IMR-90 (cell line): ENCODE measurements at places on chromosomes 11 and 22.

DNA sequence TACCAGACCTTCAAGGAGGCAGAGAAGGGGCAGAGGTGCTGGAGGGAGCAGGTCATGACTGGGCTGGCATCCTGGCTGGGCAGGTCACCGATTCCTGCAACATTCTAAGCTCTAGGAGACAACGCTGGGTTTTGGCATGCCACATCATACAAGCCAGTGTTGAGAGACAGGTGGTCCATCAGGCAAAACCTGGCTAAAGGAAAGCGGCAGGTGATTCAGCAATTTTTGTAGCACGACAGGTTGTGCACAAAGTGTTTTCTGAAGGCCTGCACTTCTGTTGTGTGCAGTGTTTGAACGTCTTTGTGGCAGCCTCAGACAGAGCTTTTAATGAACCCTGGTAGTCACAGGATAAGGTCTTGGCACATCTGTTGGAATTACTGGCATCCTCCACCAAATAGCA is 69.9 kb upstream of the BID start:
- DNase-seq = no peak

DNA sequence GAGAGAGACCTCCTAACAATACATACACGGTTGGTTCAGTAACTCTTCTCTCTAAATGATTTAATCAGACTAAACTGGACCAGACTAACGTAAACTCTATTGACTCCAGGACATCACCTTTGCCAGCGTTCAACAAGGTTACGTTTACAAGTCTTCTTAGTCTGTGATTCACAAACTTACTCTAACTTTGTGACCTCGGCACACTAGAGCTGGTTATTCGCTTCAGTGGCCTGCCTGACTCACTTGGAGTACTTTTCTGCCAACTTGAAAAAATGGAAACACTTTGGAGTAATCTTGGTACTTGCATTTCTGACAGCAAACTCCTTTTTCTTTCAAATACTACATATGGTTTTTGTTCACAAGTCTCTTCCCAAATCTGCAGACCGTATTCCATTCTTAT is 26.2 kb downstream of the MTMR2 start:
- DNase-seq = peak; percentile 77

- DNase-seq = no peak
Observed at GRCh38 chr11:34643846-34644245, 23.0 kb downstream of the EHF start.

- no peak for DNase-seq
Observed at GRCh38 chr11:1258401-1259075, 35.7 kb downstream of the MUC5B start.

DNA sequence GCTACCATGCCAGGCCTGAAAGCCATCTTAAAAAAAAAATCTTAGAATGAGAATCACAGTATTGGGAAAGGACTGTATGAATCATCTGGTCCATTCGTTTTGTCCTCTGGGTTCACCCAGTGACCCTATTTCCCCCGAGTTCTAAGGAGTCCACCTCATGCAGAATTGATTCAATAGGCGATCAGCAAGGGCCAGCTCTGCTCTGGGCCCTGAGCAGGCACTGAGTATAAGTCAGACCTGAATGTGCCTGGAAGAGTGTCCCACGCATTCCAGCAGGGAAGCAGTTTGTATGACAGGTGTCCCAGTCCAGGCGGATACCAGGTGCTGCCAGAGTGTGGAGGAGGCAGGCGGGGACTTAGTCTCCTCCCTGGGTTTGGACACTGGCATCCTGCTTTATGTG is 883 bp upstream of the HMOX1 start:
- DNase-seq = peak; percentile 17

- no peak for DNase-seq
Observed at GRCh38 chr11:8258289-8258688, 5.4 kb downstream of the LMO1 start.

DNA sequence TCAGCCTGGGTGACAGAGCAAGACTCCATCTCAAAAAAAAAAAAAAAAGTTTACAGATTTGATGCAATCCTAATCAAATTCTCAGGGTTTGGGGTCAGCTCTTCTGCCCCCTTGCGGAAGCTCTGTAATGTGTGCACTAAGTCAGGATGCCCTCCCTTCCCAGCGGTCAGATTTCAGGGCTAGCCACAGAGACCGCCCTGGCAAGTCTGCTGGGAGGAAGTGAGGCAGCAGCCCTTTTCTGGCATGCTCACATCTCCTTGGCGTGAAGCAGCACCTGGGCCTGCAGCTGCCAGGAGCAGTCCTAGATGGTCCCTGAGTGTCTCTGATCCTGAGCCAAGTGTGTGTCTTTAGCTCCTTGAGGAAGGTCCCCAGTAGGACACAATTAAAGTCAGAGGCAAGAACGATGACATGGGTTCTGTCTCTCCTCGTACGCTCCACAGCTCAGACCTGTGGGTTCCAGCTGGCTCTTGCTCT is 10.9 kb upstream of the APOBEC3C start:
- DNase-seq = peak; percentile 86

- no peak for DNase-seq
Observed at GRCh38 chr11:112630496-112630895, 330.7 kb upstream of the NCAM1 start.

- DNase-seq = no peak
Observed at GRCh38 chr11:71190551-71190950, 61.8 kb downstream of the SHANK2 start.
